ENCODE measurements at places on chromosomes 2 and 18. TPM values are rescaled to one million over a fixed set of nuclear protein-coding genes. Genes with fewer than 3 reads are reported as not detected.

- DNase-seq = no peak
Measured at GRCh38 chr2:37125416-37125815, 31.4 kb downstream of the EIF2AK2 start.

GRCh38 chr2:120770641-120771040 is 35.0 kb downstream of the GLI2 start:
- no peak for DNase-seq

GRCh38 chr2:189293164-189293563 is 113.6 kb upstream of the COL5A2 start:
- peak; percentile 77 for DNase-seq

DNA sequence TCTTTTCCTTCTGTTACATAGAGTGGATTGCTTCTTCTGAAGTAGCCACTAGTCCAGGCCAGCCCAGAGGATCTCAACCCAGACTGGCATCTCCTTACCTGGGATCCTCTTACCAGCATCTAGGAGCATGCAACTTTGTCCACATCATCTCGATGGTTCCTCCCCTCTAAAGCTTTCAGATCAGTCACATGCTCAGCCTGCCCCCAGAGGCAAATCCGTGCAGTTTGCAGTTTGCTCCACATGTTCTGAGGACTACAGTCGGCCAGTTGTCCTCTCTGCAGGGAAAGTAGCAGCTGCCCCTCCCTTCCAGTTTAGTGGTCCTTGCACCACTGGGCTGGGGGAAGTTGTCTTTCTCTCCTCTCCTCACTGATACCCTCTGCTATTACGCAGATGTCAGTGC is 259.8 kb upstream of the APCDD1 start:
- no peak for DNase-seq

- no peak for DNase-seq
Measured at GRCh38 chr2:136116813-136117390, 1.0 kb downstream of the CXCR4 start.

GRCh38 chr2:172905937-172906811 is 169.5 kb upstream of the MAP3K20 start:
- DNase-seq = no peak

- peak; percentile 22 for DNase-seq
Measured at GRCh38 chr2:8684540-8684877, 2.7 kb downstream of the ID2 start.

DNA sequence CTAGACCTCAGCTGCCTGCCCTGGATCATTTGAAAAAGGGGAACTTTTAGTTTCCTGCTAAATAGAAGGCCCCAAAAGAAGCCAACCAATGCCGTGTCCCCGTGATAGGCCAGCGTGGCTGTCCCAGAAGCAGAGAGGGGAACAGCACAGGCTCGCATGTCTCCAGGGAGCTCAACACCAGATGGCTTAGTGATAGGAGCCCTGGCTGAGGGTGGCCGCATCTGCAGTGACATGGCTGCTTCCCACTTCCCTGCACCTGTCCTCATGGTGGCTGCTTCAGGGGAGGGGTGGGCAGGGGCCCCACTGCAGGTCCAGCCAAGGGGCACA is 79.6 kb downstream of the MBP start:
- no peak for DNase-seq

GRCh38 chr2:18476484-18476883 is 84.0 kb downstream of the RDH14 start:
- no peak for DNase-seq

- DNase-seq = peak; percentile 68
Measured at GRCh38 chr2:223081789-223082188, 29.8 kb downstream of the KCNE4 start.

DNA sequence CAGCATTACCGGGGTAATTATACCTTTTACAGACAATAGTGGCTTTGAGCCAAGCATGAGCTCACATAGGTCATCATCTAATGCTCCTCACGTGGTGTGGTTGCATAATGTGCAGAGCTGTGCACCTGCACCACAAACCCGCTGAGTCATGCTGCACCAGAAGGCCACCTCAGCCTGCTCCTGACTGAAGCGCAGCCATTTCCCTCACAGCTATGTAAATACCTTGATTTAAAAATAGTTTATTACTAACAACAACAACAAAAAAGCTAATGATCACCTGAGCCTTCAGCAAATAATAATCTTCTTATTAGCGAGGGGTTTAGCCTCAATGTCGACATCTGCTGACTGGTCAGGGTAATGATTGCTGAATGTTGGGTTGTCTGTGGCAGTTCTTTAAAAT is 238.8 kb downstream of the MBD5 start:
- DNase-seq = peak; percentile 6

DNA sequence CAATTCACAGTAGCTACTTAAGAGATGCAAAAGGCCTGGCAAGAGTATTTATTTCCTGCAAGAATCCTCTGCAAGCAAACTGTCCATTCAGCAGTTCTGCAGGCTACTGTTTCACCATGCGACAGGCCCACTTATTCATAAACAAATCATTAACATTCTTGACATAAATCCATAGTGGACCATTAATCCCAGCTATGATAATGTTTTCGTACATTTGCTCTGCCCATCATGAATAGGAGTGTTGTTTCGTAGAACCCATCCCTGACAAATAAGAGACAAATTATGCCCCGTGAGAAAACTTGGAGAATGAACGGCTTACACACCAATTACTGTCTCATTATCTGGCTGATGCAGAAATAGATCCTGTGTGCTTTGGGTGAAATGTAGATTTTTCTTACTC is 65.4 kb downstream of the PID1 start:
- DNase-seq = no peak

- DNase-seq = no peak
Measured at GRCh38 chr2:232492963-232493700, 5.5 kb upstream of the ECEL1 start.

DNA sequence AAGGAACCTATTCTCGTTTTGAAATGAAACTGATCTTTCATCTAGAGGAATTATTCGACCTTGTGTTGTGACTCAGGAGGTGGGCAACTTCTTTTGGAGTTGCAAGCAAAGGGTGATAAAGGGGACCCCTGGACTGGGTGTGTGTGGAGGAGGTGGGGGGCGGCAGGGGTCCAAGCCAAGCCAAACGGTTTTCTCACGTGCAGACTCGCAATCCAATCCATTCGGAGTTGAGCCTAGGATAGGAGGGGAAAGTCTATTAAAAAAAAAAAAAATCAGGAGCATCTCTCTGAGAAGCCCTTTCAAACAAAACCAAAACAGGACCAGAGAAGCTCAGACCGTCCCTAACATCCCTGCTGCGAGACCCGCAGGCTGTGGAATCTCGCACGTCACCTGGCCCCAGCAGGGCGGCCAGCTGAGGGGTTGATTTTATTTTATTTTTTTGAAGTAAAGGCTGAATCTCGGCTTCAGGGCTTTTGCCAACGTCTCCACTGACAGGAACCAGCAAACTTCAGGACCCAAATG is 3.7 kb upstream of the ZEB2 start:
- DNase-seq = peak; percentile 42

DNA sequence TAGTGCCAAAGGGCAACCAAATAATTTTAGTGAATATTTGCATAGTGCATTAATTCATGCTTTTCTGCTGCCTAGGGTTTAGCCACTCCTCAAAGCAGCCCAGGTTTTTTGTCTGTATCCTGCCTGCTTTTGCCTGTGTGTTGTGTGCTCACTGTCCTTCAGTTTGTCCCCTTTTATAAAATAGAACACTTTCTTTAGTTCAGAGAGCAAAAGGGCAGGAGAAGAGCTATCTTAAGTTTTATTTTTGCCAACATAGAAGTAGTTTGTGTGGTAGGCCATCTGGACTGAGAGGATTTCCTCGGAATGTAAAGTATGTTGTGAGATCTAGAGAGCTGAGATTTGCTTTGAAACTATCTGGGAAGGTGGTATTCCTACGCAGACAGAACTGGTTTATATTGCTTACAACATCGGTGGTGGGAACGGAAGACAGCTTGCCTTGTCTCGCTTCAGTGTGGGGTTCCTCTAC is 64.9 kb downstream of the EML4 start:
- peak; percentile 56 for DNase-seq

DNA sequence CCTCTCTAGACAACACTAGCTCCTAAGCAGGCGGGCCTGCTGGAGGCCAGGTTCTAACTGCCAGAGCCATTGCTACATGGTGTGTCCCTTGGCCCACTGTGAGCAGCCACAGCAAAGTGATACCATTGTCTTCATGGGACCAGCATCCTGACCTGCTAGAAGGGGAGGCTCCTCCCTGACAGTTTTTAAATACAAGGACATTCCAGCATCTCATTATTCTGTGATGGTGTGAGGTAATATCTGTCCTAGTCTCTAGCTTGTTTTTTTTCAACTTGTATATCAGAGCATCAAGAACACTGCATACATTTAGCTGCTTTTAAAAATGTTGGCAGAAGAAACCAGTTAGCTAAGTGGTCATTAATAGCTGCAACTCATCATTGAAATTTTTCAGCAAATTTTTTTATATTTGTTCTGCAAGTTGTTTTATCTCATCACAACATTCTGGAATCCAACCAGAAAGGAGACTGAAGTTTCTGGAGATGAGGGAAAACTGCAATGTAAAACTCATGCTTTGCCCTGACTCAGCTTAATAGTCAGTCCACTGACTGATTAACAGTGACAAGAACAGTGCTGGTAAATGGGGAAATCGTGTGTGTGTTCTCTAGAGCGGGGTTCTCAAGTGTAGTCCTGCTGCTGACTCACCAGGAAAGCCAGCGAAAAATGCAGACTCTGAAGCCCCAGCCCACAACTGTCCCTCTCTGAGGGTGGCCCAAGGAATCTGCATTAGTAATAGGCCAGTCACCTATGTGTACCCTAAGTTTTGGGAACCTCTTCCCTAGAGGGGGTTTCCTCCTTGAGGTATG is 17.8 kb downstream of the MAPRE3 start:
- peak; percentile 66 for DNase-seq

- no peak for DNase-seq
Measured at GRCh38 chr2:226125176-226125883, 674.3 kb downstream of the IRS1 start.

- peak; percentile 97 for DNase-seq
Measured at GRCh38 chr18:73688851-73689711, 458.6 kb downstream of the FBXO15 start.

GRCh38 chr2:45699032-45699658 is 47.7 kb downstream of the PRKCE start:
- peak; percentile 71 for DNase-seq

SLC19A3 gene
- 0.17 TPM for total RNA-seq

RSAD2 gene
- 1.7 TPM for total RNA-seq

SRD5A2 gene
- not detected for total RNA-seq

PMAIP1 gene
- 29.8 TPM for total RNA-seq

UGT1A3 gene
- total RNA-seq = not detected

ARHGEF4 gene
- 0.83 TPM for total RNA-seq

ICOS gene
- total RNA-seq = not detected
